GM12892 (cell line): ENCODE measurements at places on chromosomes 11 and 22.

- no peak for DNase-seq
Observed at GRCh38 chr11:8807544-8808225, 103.3 kb upstream of the AKIP1 start.

GRCh38 chr11:45605051-45605450 lies 60.4 kb downstream of the CHST1 start:
- DNase-seq = no peak

- no peak for DNase-seq
Observed at GRCh38 chr22:25161017-25161915, 38.4 kb upstream of the CRYBB3 start.

GRCh38 chr11:14764179-14764578 lies 120.6 kb downstream of the PDE3B start:
- no peak for DNase-seq

- no peak for DNase-seq
Observed at GRCh38 chr22:41659941-41660340, 28.7 kb downstream of the SNU13 start.

- peak; percentile 0 for DNase-seq
Observed at GRCh38 chr11:69000831-69001242, 12.2 kb downstream of the MRGPRF start.

GRCh38 chr22:26785932-26786331 lies 128.5 kb downstream of the MIAT start:
- no peak for DNase-seq

GRCh38 chr11:128896356-128896755 lies 5.2 kb downstream of the KCNJ5 start:
- DNase-seq = no peak

- no peak for DNase-seq
Observed at GRCh38 chr11:1690167-1691025, 6.6 kb upstream of the KRTAP5-6 start.

DNA sequence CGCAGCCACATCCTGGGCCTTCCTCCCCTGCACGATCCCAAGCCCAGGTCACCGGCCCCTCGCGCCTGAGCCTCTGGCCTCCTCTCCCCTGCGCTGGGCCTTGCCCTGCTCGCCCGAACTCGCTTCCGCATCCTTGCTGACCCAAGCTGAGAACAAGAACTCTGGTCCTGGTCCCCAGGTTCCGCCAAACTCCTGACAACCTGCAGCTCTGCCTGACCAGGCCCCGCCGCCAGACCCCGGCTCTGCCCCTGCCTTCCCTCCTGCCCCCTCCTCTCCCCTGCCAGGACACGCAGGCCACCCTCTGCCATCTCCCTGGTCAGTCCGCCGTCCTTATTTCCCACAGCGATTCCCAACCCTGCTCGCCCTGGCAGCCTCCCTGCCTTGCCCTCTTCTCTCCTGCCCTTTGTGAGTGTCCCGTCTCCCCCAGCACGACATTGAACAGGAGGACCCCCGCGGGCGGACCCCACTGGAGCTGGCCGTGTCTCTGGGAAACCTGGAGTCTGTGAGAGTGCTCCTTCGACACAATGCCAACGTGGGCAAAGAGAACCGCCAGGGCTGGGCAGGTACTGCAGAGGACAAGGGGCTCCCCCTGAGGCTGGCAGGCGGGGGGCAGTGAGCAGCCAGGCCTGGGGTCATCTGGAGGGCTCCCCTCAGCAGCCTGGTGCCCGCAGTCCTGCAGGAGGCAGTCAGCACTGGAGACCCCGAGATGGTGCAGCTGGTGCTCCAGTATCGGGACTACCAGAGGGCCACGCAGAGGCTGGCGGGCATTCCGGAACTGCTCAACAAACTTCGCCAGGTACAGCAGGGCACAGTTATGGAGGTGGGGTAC lies 762 bp downstream of the ANKRD13D start:
- DNase-seq = no peak

DNA sequence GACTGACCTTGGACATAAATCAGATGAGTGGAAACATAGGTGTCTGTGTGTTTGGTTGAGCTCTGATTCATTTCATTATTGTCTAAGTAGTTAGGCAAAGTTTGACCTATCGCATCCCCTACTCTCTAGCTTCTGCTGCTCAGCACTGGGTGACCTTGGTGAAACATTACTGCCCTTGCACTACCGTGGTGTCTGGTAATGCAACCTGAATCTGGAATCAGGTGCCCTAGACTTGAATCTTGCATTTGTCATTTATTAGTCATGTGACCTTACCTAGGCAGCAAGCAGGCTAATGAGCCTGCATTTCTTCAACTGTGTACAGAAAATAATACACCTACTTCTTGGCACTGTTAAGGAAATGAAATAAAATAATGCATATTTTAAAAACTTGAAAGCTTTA lies 242.3 kb upstream of the BLID start:
- DNase-seq = no peak

DNA sequence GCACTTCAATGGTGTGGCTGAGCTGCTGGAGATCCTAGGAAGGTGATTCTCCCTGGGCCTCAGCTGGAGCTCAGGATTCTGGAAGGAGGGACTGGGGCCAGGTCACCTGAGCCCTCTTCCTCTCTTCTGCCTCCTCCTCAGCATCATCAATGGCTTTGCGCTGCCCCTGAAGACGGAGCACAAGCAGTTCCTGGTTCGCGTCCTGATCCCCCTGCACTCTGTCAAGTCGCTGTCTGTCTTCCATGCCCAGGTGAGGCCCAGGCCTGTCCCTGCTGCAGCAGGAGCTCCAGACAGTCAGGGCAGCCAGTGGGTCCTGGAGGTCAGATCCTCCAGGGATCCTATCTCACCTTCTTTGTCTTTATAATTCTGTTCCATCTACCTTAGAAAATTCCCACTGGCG lies 5.4 kb downstream of the GPHA2 start:
- DNase-seq = no peak

GRCh38 chr11:5368502-5369043 lies 15.0 kb upstream of the OR51M1 start:
- no peak for DNase-seq

- no peak for DNase-seq
Observed at GRCh38 chr22:44846726-44847275, 94.4 kb downstream of the ARHGAP8 start.

GRCh38 chr11:33182246-33182878 lies 21.1 kb upstream of the CSTF3 start:
- no peak for DNase-seq

DNA sequence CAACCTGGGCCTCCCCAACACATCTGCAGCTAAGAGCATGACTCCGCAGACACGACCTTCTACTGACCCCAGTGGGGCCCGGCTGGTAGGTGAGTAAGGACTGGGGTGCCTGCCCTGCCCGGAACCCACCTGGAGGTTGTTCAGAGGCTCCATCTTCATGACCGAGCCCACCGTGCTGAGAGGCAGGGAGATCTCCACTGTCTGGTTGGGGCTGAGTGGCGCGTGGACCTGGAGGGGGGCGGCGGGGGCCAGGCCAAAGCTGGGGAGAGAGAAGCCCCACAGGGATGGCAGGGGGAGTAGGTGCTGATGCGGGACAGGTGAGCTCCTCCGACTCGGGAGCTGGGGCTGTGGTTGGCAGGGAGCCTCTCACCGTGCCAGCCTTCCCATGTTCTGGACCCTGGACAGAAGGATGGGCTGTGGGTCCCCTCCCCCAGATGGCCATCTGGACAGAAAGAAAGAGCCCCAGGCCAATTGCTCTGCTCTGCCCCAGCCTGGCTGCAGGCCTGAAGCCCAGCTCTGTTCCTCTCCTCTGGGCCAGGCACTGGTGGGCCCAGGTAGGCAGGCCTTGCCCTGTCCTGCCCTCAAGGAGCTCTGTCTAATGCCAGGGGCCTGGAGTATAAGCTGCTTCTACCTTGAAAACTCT lies 16.3 kb upstream of the RASL10A start:
- DNase-seq = no peak

- DNase-seq = no peak
Observed at GRCh38 chr11:57290288-57290687, 34.5 kb downstream of the TNKS1BP1 start.

DNA sequence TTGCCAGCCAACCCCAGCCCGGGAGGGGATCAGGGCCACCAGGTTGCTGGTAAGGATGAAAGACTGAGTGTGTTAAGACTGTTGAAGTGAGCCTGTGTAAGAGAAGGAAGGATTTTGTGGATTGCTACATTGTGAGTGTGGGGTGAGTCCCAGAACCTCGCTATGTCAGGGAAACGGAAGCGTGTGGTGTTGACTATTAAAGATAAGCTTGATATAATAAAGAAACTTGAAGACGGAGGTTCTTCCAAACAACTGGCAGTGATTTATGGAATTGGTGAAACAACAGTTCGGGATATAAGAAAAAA lies 627 bp downstream of the JRKL start:
- no peak for DNase-seq

- DNase-seq = no peak
Observed at GRCh38 chr11:35047179-35047578, 91.8 kb upstream of the CD44 start.

GRCh38 chr11:15204711-15205110 lies 90.0 kb downstream of the INSC start:
- no peak for DNase-seq

- peak; percentile 12 for DNase-seq
Observed at GRCh38 chr11:88543902-88544655, 206.5 kb upstream of the CTSC start.

- DNase-seq = no peak
Observed at GRCh38 chr11:125036933-125037332, 26.2 kb upstream of the SLC37A2 start.
